ENCODE measurements at places on chromosomes 3 and 15.
A peak's percentile ranks its signal among the peaks of the same experiment; 100 is the strongest.

DNA sequence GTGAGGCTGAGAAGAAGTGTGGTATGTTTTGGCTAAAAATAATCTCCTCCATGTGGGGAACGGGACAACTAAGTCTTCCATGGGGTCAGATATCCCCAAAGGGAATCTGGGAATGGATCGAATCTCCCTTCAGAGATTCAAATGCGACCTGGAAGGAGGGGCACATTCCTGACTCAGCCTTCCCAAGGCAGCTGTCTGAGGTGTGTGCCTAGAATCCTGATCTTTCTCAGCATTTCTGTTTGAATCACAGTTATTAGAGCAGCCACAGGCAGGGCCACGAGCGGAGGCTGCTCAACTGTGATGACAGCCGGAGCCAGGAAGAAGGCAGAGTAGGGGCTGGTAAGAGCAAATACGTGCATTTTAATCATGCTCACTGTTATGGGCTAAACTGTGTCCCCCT lies 135.1 kb downstream of the ADAMTS17 start:
- DNase-seq, result no peak

GRCh38 chr3:115571413-115571812 lies 51.9 kb upstream of the GAP43 start:
- no peak for DNase-seq

- peak; percentile 75 for DNase-seq
These were observed 17.4 kb upstream of the EHD4 start for GRCh38 chr15:41989573-41990242.

DNA sequence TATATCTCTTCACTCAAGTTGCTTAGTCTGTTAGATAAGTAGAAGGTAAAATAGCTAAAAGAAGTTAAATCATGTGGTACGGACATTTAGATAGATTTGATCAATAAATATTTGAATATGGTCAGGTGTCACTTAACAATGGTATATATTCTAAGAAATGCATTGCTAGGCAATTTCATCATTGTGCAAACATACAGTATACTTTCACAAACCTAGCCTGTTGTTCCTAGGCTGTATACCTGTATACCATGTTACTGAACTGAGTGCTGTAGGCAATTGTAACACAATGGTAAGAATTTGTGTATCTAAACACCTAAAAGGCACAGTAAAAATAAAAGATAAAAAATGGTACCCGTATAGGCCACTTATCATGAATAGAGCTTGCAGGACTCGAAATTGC lies 112.8 kb upstream of the CGNL1 start:
- no peak for DNase-seq

DNA sequence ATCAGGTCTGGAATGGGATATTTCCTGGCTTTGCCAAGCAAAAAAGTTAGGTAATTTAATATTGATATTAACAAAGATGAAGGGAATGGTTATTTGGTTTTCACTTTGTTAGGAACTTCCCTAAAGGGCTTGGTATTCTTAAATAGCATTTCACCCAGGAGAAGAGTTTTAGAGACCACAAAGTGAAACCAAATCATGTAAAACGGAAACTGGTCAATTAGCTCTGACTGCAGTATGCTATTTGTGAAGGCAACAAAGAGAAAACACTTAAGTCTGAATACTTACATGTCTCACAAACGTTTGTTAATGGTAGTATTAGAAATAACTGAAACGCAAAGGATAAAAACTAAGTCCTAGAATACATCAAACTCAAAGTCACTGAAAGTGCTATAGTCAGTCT lies 32.4 kb upstream of the SETMAR start:
- no peak for DNase-seq

DNA sequence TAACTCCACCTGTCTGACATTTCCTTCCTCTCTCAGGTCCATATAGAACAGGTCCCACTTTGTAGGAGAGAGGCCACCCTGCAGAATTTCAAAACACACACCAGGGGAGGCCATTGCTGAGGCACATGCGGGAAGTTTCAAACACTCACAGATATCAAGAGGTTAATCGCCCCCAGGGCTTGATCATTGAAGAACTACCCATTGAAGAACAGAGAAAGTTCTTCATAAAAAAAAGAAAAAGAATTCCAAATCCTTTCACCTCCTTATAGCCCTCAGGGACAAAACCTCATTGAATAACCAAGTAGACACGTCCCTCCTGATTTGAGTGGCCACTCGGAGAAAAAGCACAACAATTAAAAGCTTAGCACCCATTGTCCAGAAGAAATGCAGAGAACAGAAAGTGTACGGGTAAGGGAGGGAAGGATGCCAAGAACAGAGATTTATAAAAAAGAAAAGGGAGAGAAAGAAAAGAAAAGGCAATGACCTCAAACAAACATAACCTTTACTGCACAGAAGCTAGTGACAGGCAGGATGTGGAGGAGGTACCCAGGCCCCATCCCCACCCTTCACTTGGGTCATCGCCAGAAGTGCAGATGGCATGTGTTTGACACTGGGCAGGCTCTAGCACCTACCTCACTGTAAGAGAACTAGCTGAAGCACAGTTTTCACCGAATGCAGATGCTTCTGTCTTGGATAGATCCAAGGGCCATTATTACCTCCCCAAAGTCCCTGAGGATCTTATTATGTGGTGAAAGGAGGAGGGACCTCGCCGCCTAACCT lies 112.3 kb upstream of the HES1 start:
- DNase-seq, result no peak

DNA sequence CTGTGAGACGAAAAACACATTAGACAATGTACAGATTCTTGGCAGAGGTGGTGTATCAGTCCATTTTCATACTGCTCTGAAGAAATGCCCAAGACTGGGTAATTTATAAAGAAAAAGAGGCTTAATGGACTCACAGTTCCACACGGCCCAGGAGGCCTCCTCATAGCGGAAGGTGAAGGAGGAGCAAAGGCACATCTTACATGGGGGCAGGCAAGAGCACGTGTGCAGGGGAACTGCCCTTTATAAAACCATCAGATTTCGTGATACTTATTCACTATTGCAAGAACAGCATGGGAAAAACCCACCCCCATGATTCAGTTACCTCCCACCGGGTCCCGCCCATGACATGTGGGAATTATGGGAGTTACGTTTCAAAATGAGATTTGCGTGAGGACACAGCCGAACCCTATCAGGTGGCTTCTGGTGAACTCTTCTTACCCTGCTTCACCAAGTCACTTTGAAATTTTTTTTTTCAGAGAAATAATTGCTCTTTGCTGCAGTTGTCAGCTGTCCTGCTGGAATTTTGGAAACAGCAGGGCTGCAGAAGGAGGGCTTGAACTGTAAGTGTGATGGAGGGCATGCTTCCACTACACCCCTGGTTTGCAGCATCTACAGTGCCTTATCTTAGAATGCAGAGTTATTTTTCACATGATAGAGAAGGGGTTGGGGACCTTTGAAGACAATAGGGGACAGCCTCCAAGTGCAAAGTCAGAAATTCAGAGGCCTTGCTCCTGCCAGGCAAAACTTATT lies 2.9 kb upstream of the IGF2BP2 start:
- no peak for DNase-seq

DNA sequence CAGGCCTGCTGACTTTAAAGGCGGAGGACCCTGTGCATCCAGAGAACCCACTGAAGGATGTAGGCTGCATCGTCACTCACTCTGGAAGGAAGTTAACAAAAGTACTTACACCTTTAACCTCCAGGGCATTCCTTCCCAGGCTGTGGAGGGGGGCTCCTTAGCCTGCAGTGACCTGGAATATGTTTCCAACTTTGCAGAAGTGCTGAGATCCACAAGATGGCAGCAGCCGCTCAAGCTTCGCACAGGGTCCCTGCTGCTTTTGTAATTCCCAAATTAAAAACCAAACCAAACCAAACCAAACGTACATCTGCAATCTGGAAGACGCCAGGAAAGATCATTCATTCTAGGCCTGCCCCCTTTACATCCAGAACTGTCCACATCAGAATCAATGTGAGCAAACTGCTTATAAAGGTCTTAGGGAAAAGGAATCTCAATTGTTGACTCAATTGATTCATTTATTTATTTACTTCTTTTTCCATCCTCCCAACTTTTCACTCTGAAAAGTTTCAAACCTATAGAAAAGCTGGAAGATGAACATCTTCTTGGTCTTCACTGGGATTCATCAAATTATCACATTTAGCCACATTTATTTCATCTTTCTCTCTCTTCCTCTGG lies 70.5 kb upstream of the KLHL25 start:
- DNase-seq, result peak; percentile 29

- no peak for DNase-seq
These were observed 108.1 kb upstream of the TNFAIP8L3 start for GRCh38 chr15:51202783-51203182.

DNA sequence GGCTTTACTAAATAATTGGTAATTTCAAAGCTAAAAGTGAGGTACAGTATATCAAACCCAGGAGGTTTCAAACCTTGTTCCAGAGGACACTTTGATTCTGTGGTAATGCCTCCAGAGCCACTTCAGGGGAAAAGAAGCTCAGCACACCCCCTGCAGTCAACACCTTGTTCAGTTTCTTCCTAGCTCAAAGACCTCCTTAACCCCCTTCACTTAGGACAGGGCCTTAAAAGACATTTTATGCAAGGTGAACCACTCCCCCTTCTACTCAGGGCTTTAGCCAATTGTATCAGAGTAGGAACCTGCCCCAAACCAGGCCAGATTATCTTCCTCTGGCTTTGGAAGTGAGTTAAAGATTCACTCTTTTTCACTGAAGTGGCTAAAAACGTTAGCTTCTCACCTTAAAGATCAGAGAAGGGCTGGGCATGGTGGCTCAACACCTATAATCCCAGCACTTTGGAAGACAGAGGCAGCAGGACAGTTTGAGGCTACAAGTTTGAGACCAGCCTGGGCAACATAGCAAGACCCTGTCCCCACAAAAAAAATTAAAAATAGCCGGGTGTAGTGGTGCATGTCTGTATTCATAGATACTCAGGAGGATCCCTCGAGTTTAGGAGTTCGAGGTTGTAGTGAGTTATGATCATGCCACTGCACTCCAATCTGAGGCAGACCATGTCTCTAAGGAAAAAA lies 3.4 kb downstream of the DENND6A start:
- DNase-seq, result no peak

DNA sequence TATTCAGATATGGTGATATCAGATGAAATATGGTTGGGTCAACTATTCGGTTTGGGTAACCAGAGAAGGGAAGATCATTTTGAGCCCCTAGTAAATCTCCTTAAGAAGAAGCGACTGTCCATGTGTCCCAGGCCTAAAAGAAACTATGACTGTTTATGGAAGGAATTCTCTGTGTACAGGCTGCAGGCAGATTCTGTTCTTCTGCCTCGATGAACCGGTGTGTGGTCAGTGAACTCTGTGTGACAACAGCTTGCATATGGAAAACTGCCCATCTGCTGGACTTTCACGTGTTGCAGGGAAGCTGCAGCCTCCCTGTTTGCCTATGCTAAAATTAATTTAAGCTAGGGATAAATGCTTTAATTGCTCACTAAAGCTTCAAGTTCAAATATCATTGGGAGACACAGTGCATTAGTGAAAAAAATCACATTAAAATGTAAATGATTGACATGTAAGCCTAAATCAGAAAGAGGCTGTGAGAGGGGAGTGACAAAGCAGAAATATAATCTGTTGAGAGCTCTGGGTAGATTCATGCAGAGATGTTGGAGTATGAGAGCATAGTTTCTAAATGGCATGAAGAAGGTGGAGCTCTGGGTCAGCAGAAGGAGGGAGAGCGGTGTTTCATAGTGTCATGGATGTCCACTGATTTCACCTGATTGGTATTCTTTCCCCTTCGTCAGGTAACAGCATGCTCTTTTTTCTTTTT lies 65.4 kb upstream of the PFN2 start:
- DNase-seq, result no peak

DNA sequence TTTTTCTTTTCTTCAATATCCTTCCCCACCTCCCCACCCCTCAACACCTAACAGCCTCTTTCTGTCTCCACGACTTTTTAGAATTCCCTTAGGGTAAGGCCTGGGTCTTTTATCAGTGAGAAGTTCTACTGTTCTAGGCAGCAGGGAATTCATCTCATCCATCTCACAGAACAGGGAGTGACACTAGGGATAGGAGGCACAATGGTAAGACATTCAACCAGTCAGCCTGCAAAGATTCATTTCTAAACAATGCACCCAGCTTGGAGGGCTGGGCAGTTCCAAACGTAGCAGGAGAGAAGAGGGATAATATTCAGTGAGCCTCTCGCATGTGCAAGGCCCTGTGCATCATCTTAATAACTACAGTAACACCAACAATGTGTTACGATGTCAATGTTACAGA lies 43.6 kb downstream of the LRIG1 start:
- DNase-seq, result no peak
